ENCODE measurements at places on chromosomes 7 and 10.

- DNase-seq, result peak; percentile 74
Measured at GRCh38 chr10:15579605-15580004, 140.1 kb downstream of the ITGA8 start.

DNA sequence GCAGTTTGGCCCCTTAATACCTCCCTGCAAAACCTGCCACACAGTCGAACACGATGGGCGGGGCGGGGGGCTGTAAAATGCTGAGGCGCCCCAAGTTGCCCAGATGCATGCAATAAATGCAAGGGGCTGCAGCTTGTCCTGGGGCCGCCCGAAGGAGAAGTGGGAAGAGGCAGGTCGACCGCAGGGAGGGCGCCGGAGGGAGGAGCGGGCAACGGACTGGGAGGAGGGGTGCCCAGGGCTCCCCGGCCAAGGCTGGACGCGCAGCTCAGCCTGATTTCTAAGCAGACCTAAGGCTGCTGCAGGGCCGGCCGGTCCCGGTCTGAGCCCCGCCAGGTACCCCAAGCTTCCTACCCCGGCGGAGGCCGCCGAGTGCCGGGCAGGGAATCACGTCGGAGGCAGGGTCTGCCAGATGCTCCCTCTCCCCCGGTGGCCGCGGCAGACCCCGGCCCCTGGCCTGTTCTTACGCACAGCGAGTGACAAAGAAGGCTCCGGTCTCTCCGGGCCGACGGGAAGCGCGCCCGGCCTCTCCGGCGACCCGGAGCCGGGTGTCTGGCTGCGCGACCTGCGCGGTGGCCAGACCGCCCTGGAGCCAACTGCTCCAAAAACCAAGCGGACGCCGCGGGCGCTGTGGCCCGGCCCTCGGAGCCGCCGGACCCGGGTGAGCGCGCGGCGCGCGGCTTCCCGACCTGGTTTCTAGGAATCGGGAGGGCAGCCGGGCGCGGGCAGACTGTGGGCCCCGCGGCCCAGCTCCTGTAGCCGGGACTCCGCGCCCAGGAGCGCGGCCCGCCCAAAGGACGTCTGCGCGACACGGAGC, 744 bp upstream of the EBF3 start:
- DNase-seq, result no peak

DNA sequence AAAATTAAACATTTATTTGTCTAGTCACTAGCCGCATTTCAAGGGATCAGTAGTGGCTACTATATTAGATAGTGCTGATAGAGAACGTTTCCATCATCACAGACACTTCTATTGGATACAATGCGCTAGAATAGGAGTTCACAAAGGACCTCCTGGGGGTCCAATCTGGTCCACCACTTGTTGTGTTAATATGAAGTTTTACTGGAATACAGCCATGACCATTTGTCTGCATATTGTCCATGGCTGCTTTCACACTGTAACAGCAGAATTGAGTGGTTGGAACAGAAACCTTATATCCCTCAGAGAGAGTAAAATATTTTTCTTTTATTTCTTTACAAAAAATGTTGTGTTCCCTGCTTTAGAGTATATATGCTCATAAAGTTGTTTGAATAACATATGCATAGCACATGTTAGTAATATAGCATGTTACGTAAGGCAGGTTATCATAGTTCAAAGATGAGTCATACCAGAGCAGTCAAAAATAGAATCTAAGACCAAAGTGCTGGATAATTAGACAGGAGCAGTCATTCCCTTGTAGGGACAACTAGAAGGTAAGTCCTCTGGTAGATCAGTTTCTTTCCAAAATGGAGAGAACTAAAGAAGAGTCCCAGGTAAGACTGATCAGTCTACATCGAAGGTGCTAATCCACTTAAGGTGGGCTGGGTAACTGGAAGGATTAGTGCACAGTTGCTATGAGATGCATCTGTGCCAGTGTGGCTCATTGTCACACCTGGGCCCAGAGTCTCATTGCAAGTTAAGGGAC, 14.9 kb downstream of the BZW2 start:
- DNase-seq, result peak; percentile 31

DNA sequence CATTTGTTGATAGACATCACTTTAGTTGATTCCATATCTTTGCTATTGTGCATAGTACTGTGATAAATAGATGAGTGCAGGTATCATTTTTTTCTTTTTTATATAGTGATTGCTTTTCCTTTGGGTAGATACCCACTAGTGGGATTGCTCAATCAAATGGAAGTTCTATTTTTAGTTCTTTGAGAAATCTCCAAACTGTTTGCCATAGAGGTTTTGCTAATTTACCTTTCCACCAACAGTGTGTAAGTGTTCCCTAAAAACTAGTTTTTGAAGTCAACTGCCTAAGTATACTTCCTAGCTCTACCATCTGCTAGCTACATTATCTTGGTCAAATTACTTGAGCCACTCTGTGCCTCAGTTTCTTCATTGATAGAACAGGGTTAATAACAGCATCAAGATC, 31.5 kb upstream of the RSBN1L start:
- no peak for DNase-seq

GRCh38 chr10:24174014-24174413, 34.9 kb upstream of the KIAA1217 start:
- DNase-seq, result no peak

GRCh38 chr10:122344741-122345258, 29.7 kb upstream of the PLEKHA1 start:
- no peak for DNase-seq

- peak; percentile 68 for DNase-seq
Measured at GRCh38 chr7:142782922-142783900, 12.4 kb downstream of the PRSS2 start.

GRCh38 chr10:110993024-110993693, 73.8 kb downstream of the SHOC2 start:
- no peak for DNase-seq

- no peak for DNase-seq
Measured at GRCh38 chr7:93453262-93453661, 121.3 kb downstream of the CALCR start.

GRCh38 chr10:61944410-61945147, 43.1 kb downstream of the ARID5B start:
- no peak for DNase-seq

- no peak for DNase-seq
Measured at GRCh38 chr7:151689196-151689971, 169.7 kb upstream of the RHEB start.

DNA sequence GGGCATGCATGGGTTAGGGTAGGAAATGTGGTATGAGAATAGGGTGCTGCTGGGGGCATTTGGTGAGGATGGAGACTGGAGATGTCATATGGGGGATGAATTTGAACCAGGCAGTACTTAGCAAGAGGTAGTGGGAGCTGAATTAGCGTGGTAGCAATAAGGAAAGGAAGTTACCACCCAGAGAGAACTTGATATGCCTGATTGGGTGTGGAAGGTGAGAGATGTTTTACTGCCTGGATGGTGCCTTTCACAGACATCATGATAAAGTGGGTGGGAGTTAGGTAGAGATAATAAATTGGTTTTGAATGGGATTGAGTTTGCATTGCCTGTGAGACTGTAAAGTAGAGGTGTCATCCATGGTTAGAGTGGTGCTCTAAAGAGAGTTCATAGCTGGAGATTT, 46.7 kb downstream of the TRIM24 start:
- no peak for DNase-seq

DNA sequence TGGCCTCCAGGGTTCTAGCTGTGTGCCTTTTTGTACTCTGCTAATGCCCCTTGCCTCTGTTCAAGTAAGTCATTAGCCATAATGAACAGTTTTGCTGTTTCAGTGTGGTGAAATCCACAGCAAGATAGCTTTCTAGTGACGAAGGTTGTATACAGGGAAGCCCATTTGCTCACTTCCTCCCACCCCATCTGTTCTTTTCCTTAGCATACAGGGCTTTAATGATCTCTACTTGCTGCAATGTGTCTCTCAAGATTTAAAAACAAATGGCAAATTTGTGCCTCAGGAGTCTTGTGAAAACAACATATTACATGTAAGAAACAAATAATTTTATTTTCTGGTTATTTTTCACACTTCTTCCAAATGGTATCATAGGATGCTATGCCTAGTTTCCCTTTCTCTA, 243.2 kb downstream of the CDK14 start:
- DNase-seq, result no peak

Measured in SJSA1 (cell line).